Cardiac septum (tissue), 1 donor: ENCODE measurements at places on chromosomes 16 and 17. TPM values are rescaled to one million over a fixed set of nuclear protein-coding genes. Genes with fewer than 3 reads are reported as not detected.
A peak's percentile ranks its signal among the peaks of the same experiment; 100 is the strongest.

- peak; percentile 74 for DNase-seq
Measured at GRCh38 chr16:57617604-57618111, 10.8 kb upstream of the ADGRG1 start.

GRCh38 chr17:17435323-17435722 lies 41.5 kb upstream of the MED9 start:
- DNase-seq = no peak

- DNase-seq = peak; percentile 9
Measured at GRCh38 chr17:19431691-19432090, 20.7 kb downstream of the RNF112 start.

DNA sequence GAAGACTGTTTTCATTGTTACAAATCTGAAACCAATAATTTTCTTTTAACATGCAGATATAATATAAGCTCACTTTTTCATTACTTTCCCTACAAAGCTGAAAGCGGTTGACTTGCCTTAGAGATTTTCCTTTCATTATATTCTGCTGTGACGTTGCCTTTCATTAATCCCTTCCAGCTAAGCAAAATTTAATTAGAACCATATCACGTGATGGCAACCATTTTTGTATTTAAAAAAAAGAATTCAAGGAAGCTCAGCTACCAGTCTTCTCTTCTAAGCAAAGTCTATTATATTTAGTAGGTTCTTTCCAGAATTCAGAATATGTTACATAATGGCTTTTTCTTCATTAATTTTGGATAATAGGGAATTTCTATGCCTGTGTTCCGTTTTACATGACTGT lies 186.5 kb downstream of the PRKCA start:
- DNase-seq = no peak

- no peak for DNase-seq
Measured at GRCh38 chr17:42428141-42428944, 5.3 kb upstream of the CAVIN1 start.

DNA sequence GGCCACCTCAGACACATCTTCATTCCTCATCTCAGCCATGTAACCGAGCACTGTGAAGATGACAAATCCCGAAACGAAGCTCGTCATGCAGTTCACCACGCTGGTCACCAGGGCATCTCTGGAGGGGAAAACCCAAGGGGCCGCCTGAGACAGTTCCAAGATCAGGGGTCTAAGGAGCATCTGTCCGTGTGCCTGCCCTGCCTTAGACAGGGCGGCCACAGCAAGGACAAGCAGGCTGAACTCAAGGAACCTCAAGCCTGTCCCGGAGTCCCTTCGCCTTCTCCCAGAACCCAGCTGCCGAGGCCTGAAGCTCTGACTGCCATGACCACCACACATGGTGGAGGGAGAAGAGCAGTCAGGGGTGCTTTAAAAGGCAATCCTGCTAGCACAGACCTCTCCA lies 22.7 kb downstream of the SLC6A4 start:
- DNase-seq = no peak

DNA sequence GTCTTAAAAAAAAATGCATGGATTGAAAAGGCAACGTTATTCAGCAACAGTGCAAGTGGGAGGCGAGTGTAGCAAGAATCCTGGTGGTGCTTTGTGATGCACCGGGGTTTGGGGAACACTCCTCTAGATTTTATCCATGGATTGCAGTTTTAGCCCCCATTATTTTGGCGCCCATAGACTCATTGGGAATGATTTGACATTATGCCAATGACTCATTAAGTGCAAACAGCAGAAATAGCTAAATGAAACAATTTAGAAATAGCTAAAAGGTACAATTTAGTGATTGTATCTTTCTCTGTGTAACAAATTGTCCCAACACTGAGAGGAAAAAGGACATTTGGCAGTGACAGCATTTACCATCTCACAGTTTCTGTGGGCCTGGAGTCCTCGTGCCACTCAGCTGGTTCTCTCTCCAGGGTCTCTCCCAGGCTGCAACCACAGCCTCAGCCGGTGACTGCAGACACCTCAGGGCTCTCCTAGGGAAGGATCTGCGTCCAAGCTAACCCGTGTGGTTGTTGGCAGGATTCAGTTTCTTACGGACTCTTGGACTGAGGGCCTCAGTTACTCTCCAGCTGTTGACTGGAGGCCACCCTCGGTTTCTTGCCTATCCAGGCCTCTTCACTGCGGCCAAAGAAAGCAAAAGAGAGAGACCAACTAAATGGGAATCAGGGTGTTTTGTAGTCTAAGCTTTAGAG lies 398.7 kb downstream of the SNX29 start:
- DNase-seq = no peak

DNA sequence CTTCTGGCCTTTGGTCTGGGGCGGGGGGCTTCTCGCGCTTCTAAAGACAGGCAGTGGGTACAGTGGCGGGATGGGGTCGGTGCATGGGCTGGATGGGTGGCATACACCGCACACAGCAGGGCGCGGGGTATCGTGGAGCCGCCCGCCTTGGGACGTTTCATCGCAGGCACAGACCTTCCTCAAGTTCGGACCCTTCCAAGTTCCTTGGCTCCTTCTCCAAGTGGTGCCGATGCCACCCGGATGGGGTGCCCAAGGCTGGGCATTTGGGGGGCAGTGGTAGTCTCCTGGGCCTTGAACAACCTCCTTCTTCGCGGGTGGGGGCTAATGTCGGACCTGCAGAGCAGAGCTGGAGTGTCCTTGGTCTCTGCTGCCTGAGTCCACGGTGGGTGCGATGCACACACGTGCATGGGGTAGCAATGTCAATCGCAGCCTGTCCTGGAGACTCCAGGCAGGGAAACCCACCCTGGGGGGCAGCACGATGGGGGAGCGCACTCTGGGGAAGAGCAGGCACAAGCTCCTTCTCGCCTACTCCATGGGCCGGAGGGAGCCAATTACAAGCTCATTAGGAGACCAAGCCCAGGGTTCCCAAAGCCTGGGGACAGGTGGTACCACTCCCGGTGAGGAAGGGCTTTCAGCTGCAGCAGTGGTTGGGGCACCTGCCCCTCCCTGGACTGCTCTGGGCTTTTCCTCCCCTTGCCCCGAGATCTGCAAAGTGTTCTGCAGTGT lies 686 bp upstream of the MTSS2 start:
- no peak for DNase-seq

GRCh38 chr17:8667421-8667820 lies 36.9 kb upstream of the MYH10 start:
- no peak for DNase-seq

- no peak for DNase-seq
Measured at GRCh38 chr17:14330492-14330962, 29.6 kb downstream of the HS3ST3B1 start.

- no peak for DNase-seq
Measured at GRCh38 chr16:81765969-81766368, 13.1 kb upstream of the PLCG2 start.

DNA sequence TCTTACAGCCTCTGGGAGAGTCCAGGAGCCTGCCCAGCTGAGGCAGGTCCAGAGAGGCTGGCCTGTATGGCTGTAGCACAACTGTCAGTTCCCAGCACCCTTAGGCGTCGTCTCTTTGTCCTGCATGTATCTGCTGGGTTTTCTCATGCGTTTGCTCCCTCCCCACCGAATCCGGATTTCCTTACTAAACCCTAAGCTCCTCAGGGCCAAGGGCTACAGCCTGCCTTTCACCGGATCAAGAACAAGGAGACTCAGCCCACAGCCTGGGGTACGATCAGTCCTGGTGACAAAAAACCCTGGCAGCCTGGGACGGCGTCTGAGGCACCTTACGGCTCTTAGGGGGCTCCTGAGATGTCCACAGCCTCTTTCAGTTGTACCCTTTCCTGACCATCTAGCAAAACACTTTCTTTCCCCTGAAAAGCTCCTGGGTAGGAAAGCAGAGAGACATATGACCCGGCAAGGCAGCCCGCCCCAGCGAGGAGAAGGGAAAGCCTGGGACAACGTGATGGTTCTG lies 12.2 kb downstream of the HIC1 start:
- no peak for DNase-seq

- DNase-seq = peak; percentile 77
Measured at GRCh38 chr17:32519228-32520103, 32.7 kb downstream of the CDK5R1 start.

DNA sequence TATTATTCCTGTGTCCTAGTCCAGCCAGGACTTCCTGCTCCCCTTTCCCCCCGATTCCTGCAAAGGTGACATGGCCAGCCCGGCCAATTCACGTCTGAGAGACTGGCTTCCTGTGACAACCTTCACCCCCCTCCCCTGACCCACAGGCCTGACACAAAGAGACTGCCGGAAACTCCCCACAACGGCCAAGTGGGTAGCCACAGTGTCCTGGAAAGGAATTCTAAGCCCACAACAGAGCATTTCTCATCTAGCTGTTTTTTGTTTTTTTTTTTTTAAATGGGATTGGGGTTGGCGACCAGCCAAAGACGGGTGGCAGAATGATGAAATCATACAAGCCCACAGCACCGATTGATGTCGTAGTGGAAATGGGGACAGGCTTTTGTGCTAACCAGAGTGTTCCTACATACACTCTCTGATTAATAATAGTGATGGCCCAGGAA lies 2.8 kb upstream of the XAF1 start:
- peak; percentile 89 for DNase-seq

DNA sequence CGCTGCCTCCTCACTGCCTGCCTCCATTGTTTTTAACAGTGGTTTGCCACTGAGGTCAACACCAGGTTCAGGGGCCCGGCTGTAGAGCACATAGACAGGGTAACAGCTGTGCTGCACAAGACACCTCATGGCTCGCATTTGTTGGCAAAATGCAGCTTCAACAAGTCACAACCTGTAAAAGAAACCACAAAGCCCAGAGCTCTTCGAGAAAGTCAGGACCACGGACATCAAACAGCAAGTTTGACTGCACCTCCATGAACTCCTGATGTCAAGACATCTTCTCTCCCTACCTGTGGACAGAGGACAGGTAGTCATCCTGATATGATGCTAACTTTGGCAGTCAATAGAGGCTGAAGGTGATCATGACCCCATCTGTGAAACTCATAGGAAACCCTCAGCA lies 142.4 kb upstream of the SOX9 start:
- no peak for DNase-seq

GRCh38 chr16:47043970-47044684 lies 70.7 kb upstream of the DNAJA2 start:
- no peak for DNase-seq

DNA sequence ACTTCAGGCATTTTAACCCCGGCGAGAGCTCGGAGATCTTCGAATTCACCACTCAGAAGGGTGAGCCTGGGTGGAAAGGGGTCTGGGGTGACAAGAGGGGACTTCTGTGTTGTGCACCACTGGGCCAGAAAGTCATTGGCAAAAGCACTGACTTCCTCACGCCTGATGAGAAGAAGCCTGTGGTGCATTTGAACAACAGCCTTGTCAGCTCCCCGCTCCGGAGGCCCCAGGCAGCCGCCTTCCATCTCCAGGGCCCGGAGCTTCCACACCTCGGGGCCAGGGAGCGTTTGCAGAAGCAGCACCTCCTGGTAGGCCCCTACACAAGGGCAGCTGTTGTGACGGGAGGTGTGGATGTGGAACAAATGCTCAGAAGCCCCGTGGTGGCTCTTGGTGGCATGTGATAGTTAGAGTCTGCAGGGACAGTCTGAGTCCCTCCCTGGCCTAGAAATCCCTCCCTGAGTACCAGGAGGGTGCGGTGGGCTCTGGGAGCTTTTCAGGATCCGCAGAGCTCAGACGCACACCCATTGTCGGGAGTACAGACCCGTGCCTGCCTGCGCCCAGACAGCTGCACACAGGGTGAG lies 9.7 kb downstream of the CACNG1 start:
- peak; percentile 59 for DNase-seq

The ITGAX gene
- total RNA-seq = 5.9 TPM

The MYH2 gene
- total RNA-seq = 0.22 TPM

The KRTAP4-4 gene
- total RNA-seq = not detected
